Naive thymus-derived CD8-positive, alpha-beta T cell (primary cell): ENCODE measurements at places on chromosomes 5 and 9.
A peak's percentile ranks its signal among the peaks of the same experiment; 100 is the strongest.

DNA sequence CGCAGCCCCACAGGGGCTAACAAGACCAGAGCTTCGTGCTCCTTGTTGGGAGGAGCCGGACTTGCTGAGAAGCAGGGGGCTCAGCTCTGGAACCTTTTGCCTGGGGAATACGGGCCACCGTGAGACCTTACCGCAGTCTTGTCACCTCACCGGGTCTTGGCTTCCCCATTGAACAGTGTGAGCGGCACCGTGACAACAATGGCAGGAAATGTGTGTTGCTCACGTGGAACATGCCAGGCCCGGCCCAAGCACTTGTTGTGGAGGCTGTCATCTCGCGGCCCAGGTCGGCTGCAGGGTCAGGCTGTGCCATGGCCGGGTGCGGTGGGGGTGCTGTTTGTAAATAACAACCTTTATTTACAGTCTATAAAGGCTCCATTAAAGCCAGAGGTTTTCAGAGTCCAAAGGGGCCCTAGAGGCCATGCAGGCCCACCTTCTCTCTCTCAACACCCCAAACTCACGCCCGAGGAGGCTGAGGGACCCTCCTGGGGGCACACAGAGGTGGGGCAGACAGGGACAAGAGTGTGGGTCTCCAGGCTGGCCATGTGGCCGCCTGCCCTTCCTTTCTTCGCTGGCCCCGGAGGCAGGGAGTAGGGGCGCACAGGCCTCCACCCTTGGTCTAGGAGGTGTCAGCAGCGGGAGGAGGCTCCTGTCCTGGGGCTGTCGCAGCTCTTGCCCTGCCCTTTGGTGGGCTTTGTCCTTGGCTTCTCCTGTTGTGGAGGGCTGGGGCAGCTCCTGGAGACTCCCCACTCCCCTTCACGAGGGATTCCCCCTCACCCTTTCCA is 79.7 kb downstream of the TSPAN17 start:
- no peak for DNase-seq

GRCh38 chr5:96302174-96302738 is 130.8 kb downstream of the PCSK1 start:
- no peak for DNase-seq

DNA sequence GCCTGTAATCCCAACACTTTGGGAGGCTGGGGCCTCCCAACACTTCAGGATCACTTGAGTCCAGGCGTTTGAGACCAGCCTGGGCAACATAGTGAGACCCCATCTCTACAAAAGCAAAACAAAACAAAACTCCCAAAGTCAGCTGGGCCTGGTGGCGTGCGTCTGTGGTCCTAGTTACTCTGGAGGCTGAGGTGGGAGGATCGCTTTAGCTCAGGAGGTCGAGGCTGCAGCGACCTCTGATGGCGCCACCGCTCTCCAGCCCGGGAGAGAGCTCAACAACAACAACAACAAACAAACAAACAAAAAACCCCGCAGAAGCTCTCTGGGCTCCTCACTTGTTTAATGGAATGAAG is 528 bp downstream of the ACOT12 start:
- DNase-seq: no peak

GRCh38 chr5:16383544-16384052 is 82.0 kb downstream of the ZNF622 start:
- no peak for DNase-seq

GRCh38 chr9:87370049-87370685 is 127.5 kb upstream of the DAPK1 start:
- no peak for DNase-seq

- DNase-seq: no peak
Measured at GRCh38 chr9:7982907-7983306, 183.3 kb upstream of the DMAC1 start.

GRCh38 chr5:9059920-9060691 is 485.8 kb downstream of the SEMA5A start:
- no peak for DNase-seq

DNA sequence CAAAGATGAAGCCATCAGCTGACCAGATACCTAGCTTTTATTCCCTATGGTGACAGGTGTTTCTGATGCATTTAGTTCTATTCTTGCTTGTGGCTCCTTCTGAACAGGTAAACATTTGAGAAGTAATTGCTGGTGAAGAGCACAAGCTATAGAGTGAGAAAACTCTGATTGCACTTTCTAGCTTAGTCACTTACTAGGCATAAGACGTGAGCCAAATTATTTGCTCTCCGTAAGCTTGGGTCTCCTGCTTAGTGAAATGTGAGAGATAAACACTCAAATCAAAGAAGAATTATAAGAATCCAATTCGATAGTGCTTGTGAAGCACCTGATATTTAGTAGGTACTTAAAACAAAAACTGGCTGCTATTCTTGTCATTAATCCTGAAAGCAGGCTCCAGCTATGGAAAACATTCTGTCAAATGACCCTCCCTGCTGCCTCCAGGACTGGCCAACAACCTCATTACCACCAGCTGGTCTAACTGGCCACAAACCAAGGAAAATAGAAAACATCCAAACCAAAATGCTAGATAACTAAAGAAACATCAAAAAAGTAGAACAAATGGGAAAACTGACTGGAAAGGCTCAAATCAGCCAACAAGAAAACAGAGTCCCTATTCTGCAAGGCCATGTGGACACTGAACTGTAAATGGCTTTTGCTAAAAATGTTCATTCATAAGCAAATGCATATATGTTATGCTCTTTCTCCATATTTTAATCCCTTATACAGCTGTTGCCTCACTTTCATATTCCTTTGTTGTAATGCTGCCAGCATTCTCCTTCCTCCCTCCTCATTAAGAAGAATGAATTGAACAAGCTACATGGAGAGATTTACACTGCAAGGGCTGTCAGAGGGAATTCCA is 616.1 kb downstream of the DTWD2 start:
- no peak for DNase-seq

DNA sequence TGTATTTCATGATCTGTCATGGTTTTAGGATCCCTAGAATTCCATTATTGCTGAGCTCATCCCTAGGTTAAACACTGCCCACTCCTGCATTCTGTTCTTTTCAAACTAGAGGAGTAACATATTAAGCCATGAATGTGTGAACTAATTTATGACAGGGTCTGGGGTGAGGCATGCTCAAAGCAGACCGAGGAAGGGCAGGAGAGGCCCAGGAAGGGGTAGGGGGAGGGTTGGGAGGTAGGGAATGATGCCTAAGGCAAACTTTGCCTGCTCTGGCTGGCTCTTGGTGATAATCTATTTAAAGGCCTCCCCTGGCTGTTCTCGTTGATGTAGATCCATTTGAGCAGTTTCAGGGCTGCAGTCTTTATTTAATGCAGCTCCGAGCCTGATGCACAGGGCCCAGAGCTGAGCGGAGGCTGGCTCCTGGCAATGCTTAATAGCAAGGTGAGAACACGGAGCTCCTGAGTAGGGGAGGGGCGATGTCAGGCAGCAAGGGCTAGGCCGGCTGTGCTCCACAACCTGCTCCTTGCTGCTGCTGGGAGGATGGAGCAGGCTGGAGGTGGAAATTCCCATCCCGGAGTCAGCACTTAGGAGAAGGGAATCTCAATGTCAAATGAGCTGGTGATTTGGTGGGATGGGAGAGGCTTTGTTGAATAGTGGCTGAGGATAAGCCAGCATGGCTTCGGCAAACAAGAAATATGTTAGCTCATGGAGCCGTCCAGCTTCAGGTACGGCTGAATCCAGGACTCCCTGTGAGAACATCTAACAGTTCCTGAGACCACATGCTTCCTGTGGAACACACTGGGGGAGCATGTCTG is 73.2 kb upstream of the UNC5A start:
- no peak for DNase-seq

DNA sequence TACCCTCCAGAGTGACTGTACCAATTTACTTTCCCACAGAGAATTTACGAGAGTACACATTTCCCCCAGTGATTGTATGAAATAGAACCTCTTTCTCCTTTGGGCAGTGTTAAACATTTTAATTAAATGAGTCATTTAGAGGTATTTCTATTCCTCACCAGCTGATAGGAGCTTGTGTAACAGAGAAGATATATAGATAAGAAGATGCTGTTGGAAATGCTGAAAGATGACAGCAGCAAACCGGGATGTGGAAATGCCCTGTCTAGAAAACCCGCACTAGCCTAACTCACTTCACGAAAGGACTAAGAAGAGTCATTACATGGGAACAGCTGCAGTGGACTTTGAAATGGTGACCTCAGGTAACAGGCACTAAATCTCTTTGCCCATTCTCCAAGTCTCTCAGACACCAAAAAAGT is 68.3 kb downstream of the LPAR1 start:
- DNase-seq: no peak

- no peak for DNase-seq
Measured at GRCh38 chr5:40027400-40027799, 602.6 kb upstream of the DAB2 start.

- no peak for DNase-seq
Measured at GRCh38 chr5:110258460-110259216, 467.8 kb downstream of the TMEM232 start.

- DNase-seq: no peak
Measured at GRCh38 chr5:54656261-54656728, 138.7 kb downstream of the SNX18 start.

GRCh38 chr5:4114452-4114851 is 518.8 kb downstream of the IRX1 start:
- no peak for DNase-seq

GRCh38 chr9:106481013-106481609 is 381.9 kb upstream of the ZNF462 start:
- DNase-seq: no peak

DNA sequence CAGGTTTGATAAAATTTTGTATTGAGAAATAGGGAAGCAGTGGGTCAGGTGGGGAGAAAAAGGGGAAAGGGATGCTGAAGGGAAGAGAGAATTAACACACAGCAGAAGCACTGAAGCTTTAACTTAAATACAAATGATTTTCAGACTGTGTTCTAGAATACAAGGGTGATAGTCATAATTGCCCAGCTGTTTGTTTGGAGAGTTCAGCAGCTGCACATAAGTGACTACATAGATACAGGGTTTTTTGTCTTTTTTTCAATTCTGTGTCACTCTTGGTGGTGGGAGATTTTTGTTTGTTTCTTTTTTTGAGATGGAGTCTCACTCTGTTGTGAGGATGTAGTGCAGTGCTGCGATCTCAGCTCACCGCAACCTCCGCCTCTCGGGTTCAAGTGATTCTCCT is 590.4 kb upstream of the SEMA6A start:
- no peak for DNase-seq

DNA sequence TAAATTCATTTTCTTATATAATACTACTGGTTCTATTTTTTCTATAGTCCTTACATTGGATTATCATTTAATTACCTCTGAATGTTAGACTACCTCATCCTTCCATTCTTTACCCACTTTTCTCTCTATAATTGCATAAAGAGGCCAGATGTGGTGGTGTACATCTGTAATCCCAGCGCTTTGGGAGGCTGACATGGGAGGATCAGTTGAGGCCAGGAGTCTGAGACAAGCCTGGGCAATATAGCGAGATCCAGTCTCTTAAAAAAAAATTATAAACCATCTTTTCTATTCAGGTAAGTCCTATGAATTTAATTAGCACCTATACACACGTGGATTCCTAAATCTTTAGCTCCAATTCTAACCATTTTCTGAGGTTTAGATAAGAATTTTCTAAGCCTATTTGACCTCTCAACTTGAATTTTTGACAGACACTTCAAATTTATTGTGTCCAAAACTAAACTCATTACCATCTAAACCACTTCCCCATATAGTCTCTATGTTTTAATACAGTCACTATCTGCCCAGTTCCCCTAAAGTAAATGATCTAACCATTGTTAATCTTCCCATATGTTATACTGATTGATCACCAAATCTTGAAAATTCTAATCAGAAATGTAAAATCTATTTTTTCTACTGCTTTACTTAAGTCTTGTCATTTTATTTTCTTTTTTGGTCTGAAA is 33.0 kb upstream of the CHD1 start:
- no peak for DNase-seq

DNA sequence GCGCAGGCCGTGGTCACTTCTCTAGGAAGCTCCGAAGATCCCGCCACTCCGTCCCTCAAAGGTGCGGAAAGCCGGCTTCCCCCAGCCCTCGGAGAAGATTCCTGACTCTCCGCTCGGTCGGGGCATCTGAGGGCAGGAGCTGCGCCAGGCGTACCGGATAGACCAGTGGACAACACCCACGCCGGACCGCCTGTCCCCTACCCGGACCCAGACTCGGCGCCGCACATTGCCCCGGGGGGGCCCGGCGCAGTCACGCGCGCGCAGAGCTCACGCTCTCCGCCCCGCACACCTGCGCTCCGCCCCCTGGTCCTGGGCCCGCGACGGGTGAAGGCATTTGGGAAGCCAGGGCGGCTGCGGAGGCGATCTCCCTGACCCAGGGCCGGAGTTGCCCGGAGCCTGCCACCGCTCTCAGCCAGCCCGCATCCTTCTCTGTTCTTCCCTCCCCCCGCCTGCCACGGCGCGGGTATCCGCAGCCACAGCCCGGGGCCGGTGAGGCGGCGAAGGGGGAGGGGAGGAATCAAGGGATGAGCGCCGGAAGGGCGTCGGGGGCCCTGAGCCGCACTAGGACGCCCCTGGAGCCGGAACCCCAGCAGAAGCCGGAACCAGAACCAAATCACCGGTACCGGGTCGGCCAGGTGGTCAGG is 448 bp downstream of the RELL2 start:
- DNase-seq: peak; percentile 34

GRCh38 chr9:107242073-107243030 is 40.7 kb upstream of the RAD23B start:
- DNase-seq: no peak

DNA sequence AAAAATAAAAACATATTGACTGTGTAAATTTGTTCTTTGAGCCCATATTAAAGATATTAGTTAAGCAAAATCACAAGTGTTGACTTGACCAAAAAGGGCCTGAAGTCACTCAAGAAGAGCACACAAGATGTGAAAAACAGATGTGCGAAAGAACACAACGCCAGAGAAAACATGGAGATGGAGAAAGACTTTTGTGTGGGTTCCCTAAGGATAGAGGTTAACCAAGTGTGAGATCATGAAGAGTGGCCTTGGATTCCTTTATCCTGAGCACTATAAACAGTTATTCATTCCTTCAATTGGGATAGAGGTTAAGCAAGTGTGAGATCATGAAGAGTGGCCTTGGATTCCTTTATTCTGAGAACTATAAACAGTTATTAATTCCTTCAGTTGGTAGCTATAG is 361.8 kb downstream of the CDH18 start:
- no peak for DNase-seq

DNA sequence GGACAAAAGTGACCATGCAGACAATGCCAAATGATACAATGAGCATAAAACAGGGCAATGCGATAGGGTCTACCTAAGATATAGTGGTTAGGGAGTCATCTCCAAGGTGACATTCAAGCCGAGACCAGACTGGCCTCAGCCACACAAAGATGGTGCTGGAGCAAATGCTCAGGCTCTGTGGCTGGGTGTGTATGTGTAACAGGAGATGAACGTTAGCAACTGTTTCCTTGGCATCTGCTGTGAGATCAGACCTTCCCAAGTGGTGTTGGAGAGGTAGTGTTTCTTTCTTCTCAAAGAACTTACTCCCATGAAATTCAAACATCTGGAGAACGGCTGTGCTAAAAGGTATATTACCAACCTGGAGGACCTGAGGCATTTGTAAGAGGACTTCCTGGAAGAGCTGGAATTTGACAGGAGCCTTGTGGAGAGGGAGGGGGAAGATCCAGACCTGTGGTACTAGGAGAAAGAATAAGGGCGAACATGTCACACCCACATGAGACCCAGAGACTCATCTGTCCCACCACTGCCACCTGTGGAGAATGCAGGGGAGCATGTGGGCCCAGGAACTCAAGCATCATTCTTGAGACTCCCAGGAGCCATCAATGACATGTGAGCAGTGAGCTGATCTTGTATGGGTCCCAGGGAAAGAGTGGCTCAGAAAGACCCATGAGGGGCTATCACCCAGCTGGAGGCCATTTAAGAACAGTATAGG is 21.4 kb upstream of the ANXA6 start:
- no peak for DNase-seq

GRCh38 chr9:118336250-118336942 is 632.2 kb downstream of the TLR4 start:
- DNase-seq: no peak
